HuH-7.5 (cell line): ENCODE measurements at places on chromosomes 7 and 10.
A peak's percentile ranks its signal among the peaks of the same experiment; 100 is the strongest.

- DNase-seq, result no peak
Observed at GRCh38 chr7:82616059-82616728, 172.6 kb upstream of the CACNA2D1 start.

- no peak for DNase-seq
Observed at GRCh38 chr7:25597946-25598345, 369.7 kb upstream of the NPVF start.

DNA sequence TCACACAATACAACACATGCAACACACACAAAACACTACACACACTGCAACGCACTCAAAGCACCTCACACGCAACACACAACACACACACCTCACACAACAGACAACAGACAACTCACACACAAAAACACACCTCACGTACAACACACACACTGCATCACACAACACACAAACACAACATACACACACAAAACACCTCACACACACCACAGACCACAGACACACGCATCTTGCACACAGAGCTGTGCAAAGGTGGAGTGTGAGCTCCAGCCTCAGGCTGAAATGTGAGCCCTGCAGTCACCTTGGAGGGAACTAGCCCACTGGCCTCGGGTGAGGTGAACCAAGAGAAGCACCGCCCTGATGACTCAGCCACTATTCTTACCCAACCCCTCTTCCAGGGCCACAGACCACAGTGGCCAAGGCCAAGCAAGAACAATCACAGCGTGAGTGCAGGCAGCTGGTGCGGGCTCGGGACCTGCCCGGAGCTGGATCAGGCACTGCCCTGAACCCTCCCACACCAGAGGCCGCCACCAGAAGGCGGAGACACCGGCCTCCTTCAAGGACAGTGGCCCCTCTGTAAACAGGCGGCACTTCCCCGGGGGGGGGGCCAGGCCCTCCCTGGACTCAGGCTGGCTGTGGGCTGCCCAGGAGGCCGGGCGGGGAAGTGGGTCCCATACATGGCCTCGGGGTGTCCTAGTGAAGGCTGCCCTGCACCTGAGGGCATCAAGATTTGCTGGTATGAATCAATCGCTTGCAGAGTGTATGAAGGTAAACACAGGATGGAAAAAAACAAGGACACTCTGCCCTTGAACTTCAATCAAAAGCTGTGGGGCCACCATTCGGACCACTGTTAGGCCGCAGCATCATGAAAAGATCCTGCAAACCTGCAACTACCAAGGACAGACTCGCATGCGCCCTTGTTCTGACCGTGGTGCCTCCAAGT, 106.7 kb downstream of the TNS3 start:
- peak; percentile 95 for DNase-seq

- no peak for DNase-seq
Observed at GRCh38 chr10:110784198-110784597, 87.5 kb upstream of the PDCD4 start.

DNA sequence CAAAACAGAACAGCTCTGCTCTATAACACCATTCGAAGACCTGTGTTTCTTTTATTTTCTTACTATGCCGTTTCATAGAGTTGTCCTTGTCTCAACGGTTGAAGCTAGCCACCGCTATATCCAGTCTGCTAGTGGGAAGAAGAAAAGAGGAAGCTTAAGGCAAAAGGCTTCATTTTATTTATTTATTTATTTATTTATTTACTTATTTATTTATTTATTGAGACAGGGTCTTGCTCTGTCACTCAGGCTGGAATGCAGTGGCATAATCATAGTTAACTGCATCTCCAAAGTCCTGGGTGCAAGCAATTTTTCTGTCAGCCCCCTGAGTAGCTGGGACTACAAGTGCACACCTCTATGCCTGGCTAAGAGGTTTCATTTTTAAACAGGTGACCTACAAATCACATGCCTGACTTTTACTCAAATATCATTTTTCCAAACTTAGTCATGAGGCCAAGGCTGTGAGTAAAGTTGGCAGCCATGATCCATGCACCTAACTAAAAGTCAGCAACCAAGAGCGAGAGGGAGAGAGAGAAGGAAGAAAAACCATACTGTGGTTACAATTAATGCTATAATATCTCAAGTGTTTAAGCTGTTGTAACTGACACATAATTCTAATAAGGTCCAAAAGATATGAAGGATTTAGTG, 1305.3 kb upstream of the LRRTM3 start:
- DNase-seq, result no peak

- no peak for DNase-seq
Observed at GRCh38 chr10:103490986-103491314, 2.6 kb upstream of the NEURL1 start.
